ENCODE measurements at places on chromosomes 16 and 17. TPM values are rescaled to one million over a fixed set of nuclear protein-coding genes. Genes with fewer than 3 reads are reported as not detected.

Gene SRL
- not detected for total RNA-seq

Gene CACNG5
- 0.21 TPM for total RNA-seq

Gene RHBDF1
- total RNA-seq: 29.1 TPM

Gene KRT20
- total RNA-seq: 0.47 TPM

Gene SPIRE2
- 7.7 TPM for total RNA-seq

Gene TEX2
- total RNA-seq: 12.7 TPM

Gene TVP23C
- 8.5 TPM for total RNA-seq

Data from A549 treated with DMSO at 1 μM for 4 hours (cell line).